MV-4-11 (cell line): ENCODE measurements at places on chromosomes 16 and 17.

- DNase-seq, result no peak
These were observed 92.6 kb downstream of the CACNG3 start for GRCh38 chr16:24348545-24349290.

GRCh38 chr16:71637398-71637797 lies 11.4 kb downstream of the MARVELD3 start:
- DNase-seq, result no peak

DNA sequence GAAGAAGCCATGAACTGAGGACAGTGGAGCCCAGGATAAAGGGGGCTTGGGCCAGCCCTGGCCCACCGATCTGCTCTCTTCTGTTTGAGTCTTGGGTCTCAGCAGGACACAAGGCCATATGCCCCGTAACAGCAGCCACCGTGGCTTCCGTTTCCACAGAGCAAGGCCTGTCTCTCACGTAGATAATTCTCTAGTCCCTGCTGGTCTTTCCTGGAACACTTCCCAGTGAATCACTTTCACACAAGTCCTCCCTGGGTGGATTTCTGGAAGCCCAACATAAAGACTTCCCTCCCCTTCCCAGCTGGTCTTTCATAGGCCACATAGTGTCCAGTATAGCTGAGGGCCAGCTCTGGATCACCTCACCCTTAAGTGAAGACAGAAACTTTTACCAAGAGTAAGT lies 19.9 kb upstream of the C16orf78 start:
- no peak for DNase-seq

DNA sequence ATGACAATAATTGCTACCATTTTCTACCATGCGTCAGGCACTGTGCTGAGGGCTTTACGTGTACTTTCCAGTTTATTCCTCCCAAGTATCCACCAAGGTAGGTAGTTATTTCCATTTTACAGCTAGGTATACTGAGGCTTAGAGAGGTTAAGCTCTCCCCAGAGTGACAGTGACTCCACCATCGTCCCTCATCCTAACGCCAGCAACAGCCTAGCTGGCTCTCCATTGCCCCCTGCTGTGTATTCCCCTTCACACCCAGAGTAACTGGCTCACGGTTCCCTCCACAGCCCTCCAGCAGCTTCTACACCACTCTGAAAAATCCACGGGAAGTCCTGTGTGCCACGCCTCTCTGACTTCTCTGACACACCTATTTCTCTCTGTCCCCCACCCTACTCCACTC lies 7.1 kb upstream of the ASGR1 start:
- peak; percentile 26 for DNase-seq

DNA sequence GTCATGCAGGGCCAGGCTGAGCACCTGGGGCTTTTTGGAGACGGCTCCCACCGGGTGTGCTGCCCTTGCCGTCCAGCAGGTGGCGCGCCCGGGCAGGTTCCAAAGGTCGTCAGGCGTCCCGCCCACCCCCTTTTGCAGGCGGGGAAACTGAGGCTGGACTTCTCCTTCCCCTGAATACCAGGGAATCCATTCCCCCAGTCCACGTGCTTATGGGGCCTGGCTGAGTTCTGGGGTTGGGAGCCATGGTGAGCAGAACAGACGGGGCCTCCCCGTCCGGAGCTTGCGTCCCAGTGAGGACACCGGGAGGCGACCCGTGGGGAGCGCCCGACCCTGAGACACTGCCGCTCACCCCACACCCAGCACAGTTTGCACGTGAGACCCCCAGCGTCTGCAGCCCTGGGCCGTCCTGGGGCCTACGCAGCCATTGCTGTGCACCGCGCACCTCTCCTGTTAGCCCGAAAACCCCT lies 51.8 kb upstream of the JPH3 start:
- no peak for DNase-seq

GRCh38 chr16:14454391-14454790 lies 175.7 kb downstream of the PARN start:
- no peak for DNase-seq

GRCh38 chr16:11208916-11209665 lies 46.9 kb downstream of the SOCS1 start:
- DNase-seq, result peak; percentile 84

- peak; percentile 96 for DNase-seq
These were observed 27.1 kb upstream of the IL21R start for GRCh38 chr16:27374804-27375425.

- no peak for DNase-seq
These were observed 84.8 kb upstream of the DOC2B start for GRCh38 chr17:266219-266618.

- no peak for DNase-seq
These were observed 3.8 kb upstream of the TMEM100 start for GRCh38 chr17:55726440-55726839.

DNA sequence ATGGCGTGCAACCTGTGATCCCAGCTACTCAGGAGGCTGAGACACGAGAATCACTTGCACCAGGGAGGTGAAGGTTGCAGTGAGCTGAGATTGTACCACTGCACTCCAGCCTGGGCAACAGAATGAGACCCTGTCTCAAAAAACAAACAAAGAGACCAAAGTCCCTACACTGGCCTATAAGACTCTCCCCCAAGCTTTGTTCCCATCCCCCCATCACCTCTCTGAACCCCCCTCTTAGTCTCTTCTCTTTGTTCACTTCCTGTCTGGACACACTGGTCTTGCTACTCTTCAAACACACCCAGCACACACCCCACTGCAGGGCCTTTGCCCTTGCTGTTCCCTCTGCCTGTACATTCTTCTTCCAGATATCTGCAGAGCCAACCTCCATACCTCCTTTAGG lies 7.8 kb upstream of the SCNN1B start:
- no peak for DNase-seq

- DNase-seq, result no peak
These were observed 13.9 kb downstream of the NUP93 start for GRCh38 chr16:56743840-56744239.

DNA sequence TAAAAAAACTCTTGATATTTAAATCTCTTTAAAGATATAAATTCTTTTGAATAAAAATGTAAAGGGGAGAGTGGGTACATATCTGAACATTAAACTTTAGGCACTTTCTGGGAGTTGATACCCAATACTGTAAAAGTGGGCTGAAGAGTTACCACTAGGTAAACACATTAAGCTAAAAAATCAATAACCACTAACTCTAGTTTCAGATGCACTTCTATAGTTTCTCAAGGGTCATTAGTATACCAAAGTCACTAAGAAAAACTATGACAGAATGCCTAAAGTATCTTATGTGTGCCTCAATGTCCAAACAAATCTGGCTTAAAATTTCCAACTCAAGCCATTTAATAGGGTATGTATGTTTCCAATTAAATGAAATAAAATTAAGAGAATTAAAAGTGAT lies 13.1 kb upstream of the CFDP1 start:
- DNase-seq, result no peak

GRCh38 chr17:27486741-27487140 lies 30.5 kb downstream of the KSR1 start:
- no peak for DNase-seq

GRCh38 chr16:86485746-86486145 lies 24.6 kb upstream of the FOXF1 start:
- DNase-seq, result no peak

GRCh38 chr17:9479964-9480363 lies 95.7 kb downstream of the STX8 start:
- DNase-seq, result no peak

- DNase-seq, result peak; percentile 51
These were observed 684 bp upstream of the NUDT16L1 start for GRCh38 chr16:4692460-4693295.

DNA sequence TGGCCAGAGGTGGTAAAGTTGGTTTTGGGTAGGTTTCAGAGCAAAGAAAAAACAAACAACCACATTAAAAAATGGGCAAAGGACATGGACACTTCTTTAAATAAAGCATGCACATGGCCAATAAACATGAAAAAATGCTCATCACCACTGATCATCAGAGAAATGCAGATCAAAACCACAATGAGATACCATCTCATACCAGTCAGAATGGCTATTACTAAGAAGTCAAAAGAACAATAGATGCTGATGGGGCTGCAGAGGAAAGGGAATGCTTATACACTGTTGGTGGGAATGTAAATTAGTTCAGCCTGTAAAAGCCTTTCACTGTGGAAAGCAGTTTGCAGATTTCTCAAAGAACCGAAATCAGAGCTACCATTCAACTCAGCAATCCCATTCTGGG lies 598.4 kb upstream of the SOX9 start:
- DNase-seq, result no peak

DNA sequence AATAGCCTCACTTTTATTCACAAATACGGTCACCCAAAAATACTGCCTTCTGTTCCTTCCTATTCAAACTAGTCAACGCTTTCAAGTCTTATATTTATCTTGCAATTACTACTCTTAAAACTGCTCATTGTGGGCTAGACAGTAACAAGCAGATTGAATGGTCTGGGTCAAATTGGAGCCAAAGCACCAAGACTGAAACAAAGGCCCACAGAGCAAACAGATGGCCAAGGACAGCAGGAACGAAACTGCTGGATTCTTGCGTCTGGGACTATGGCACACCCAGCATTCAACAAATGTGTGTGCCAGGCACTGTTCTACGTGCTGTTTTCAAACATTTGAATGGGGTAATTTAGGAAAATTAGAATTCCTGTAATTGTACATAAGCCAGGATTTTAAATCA lies 250.1 kb upstream of the PSMD7 start:
- DNase-seq, result no peak

DNA sequence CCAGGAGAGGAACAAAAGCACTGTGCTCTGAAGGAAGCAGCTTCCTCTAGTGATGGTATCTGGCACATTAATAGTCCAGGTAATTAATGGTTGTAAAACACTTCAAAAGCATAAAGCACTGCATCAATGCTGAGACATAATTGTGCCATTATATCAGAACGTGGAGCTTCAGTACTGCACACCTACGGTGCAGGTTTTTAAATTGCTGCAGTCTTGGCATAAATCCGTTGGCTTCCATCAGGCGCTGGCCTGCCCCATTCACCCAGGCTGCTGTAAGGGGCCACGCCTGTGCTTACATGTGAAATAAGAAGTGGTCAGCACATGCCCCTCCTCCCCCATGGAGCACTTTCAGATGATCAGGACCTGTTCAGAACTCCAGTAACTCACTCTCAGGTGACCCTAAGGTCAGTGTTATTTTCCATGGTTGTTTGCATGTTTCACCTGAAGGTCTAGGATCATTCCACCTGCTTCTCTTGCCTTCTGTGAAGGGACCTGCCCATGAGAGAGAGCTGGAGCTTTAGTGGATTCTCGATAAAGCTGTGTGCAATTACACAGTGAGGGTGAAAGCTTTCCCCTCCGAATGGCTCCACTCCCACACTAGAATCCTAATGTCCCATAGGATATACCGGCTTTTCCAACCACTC lies 345.3 kb downstream of the CA10 start:
- DNase-seq, result no peak

DNA sequence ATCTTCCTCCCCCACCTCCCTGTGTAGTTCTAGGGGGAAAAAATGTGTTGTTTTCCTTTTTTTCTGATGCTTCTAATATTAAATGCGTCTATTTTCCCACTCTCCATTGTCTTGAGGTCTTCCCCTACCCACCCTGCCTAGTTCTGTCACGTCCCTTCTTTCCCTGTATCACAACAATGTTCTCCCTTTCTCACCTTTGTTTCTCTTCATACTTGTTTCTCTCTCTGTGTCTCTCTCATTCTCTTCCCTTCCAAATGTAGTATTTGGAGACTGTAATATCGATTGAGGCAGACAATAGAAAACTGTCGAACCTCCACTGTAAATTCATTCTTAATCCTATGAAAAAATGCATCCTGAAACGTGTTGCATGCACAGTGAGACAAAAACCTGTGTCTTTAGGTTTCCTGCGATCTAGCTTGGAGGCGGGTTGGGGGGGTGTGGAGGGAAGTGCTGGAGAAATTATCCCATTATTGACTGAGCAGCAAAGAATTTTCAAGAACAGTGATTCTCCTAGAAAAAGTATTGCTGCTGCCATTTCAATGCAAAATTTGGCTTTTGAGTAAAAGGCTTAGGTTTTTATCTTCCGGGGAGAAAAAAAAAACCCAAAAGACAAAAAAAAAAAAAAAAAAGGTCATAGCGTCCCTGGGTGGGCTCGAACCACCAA lies 1.3 kb upstream of the PSMB3 start:
- no peak for DNase-seq

- DNase-seq, result no peak
These were observed 507 bp downstream of the FHOD1 start for GRCh38 chr16:67246756-67247191.

GRCh38 chr16:11735787-11736186 lies 6.9 kb downstream of the TXNDC11 start:
- no peak for DNase-seq

- no peak for DNase-seq
These were observed 311.3 kb downstream of the CDH13 start for GRCh38 chr16:82937926-82938520.

GRCh38 chr17:60006160-60006559 lies 41.6 kb upstream of the RNFT1 start:
- no peak for DNase-seq

GRCh38 chr17:81983011-81983638 lies 5.7 kb downstream of the ASPSCR1 start:
- DNase-seq, result no peak

- DNase-seq, result peak; percentile 2
These were observed 2.0 kb downstream of the WSCD1 start for GRCh38 chr17:6072157-6072556.
